GM20000 (cell line): ENCODE measurements at places on chromosomes 5 and 9.

GRCh38 chr5:9358961-9359685 is 186.8 kb downstream of the SEMA5A start:
- no peak for DNase-seq

GRCh38 chr5:101036778-101037177 is 133.7 kb upstream of the ST8SIA4 start:
- no peak for DNase-seq

GRCh38 chr9:126584611-126585010 is 29.1 kb upstream of the LMX1B start:
- DNase-seq, result no peak

DNA sequence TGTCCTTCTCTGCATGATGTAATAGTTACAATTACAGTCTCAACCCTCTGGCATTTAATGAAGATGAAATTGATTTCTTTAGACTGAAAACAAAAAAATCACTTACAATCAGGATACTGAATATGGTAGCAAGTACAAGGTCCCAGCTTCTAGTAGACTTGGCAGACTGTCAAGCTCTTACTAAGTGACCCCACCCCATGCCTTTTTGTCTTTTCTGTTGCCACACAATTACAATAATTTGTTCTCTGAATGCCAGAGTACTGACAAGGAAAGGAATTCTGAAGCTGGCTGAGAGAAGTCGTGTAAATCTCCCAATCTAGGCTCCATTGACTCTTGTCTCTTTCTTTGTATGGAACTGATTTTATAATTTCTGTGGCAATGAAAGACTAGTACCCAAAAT is 154.2 kb downstream of the TMC1 start:
- DNase-seq, result no peak

DNA sequence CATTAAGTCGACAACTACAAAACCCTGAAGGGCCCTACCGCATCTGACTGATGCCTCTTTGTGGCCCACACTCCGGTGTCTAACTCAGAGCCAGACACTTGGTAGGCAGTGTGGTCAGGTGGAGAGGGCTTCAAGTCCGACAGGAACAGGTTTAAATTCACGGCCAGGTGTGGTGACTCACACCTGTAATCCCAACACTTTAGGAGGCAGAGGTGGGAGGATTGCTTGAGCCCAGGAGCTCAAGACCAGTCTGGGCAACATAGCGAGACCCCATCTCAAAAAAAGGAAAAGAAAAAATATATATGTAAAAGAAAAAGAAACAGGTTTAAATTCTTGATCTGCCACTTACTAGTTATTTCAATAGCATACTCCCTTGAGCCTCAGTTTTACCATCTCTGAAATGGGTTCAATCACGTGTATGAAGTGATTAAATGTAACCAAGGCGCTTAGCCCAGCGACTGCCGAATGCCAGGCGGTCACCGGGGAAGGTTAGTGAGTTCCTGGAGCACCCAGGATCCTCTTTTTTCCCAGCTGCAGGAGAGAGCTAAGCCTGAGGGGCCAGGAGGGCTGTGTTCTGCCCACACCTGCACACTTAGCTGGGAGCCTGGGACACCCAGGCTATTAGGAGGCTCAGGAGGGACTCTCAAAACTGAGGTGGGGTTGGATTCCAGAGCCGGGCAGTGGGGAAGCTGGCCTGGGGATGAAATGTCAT is 943 bp downstream of the CLTB start:
- peak; percentile 53 for DNase-seq

DNA sequence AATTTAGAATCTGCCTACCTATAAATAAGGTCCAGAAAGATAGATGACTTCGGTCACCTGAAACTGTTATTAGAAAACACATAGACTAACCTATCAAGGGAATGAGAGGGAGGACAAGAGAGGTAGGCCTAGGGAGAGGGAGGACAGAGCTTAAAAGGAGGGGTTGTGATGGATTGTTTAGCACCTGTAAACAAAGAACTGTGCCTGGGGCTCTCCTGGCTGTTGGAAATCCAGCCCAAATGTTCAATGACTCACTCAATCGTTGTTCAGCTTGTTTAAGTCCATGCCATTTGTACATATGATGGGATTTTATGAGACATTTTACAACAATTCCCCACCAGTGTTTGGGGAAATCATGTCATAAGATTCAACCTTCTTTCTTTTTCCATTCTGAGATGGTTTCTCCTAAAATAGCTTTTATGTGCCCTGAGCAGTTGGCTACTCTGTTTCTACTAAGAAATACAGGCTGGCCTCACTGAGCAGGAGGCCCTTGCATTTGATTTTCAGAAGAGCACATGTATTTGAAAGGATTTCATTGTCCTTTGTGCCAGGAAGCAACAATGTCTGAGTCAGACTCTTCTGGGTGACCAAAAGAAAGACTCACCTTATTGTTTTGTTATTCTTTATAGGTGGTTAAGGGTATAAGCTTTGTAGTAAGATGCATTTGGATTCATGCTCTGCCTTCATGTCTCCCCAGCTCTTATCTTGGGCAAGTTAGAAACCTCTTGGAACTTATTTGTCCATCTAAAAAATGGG is 48.2 kb upstream of the GPR151 start:
- DNase-seq, result no peak

GRCh38 chr5:54874337-54875021 is 110.9 kb downstream of the ESM1 start:
- no peak for DNase-seq

- DNase-seq, result no peak
Measured at GRCh38 chr5:152188251-152188650, 216.8 kb downstream of the NMUR2 start.

- no peak for DNase-seq
Measured at GRCh38 chr5:34500236-34500847, 155.8 kb upstream of the RAI14 start.

DNA sequence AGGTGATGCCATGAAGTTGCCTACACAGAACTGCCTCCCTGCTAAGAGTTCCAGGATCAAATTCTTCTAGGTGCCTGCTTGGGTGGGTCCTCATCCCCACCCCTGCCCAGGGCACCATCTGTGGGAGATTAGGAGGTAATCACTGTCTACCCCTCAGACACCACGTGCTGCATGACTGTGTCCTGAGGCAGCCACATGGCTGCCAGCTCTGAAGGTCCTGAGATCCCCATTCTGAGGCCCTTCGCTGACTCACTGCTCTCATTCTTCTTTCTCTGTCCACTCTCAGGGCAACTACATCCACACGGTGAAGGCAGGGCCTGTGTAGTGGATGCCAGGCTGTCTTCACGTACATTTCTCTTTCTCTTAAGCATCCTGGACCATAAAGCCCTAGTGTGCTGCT is 222.9 kb upstream of the ANKRD55 start:
- no peak for DNase-seq

DNA sequence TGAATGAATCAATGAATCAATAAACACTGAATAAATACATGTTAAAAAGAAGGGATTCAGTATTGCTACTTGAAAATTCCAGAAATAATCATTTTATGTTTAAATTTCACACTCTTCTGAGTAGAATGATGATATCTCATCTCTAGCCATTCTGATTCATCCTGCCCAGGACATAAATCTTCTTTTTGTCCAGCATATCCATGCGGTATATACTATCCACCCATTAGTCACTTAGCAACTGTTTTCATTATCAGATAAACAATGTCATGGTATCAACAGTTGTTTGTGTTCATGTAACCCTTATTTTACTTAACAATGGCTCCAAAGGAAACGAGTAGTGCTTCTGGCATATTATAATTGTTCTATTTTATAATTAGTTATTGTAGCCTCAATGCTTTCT is 432.4 kb upstream of the SMC2 start:
- DNase-seq, result no peak
